ENCODE measurements at places on chromosomes 2 and 18.

- no peak for DNase-seq
Measured at GRCh38 chr2:158174495-158174894, 72.8 kb downstream of the UPP2 start.

- DNase-seq = no peak
Measured at GRCh38 chr2:138107288-138107687, 143.0 kb downstream of the HNMT start.

GRCh38 chr2:218979846-218980734, 4.9 kb downstream of the FEV start:
- peak; percentile 90 for DNase-seq

DNA sequence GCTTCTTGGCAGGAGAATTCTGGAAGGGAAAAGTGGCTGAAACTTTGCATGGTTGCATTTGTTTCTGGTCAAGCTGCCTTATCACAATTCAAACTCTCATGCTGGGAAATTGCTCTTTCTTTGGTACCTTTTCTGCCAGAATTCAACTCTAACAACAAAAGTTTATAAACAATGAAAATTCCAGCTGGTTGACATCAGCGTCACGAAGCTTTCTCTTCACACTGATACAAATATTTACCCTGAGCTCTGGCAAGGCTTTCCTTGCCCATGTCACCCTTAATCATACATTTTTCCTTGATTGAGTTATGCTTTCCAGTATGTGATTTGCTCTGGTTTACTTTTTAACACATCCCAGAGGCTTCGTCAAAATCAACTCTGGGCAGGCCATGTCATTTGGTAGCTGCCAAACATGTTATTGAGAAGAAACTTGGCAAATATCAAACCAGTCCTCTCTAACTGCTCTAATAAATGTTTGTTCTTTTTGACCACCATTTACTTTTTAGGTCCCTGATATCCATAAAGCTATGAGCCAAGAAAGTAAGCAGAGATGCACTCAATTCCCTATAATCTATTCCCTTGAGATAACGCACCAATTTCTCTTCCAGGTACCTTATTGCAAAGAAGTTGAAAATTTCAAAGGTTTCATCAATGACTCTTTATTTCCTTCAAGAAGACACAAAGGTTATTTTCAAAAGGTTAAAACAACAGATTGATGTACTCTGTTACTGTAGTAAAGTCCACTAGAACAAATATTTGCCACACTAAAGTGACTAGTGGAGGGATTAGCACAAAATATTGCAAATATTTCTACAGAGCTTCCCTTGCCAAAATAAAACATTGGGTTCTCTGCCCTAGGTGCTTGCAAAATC, 1241.1 kb upstream of the ZEB2 start:
- no peak for DNase-seq

DNA sequence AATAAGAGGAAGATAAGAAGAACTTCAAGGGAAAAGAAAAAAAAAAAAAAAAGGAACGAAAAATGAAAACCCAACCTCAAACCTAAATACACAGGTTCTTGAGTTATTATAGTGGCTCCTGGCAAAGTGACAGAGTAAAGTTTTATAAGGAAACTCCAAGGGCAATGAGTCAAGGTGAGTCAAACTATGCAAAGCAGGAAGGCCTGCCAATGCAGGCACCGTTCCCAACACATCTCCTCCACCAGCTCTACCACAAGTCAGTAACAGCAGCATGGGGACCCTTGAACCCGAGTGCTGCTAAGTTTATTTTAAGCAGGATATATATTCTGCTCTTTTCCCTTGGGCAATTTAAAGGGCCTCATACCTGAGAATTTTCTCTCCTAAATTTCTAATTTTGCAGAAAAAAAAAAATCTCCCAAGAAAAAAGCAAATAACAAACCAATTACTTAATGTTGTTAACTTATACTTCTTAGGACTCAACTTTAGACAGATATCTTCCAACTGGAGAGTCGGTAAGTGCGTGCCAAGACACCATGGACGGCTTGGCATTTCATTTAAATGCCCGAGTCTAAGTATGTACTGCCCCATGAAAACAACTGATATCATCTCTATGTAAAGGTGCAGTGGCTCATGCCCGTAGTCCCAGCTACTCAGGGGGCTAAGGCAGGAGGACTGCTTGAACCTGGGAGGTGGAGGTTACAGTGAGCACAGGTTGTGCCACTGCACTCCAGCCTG, 75.7 kb upstream of the TFCP2L1 start:
- DNase-seq = no peak

DNA sequence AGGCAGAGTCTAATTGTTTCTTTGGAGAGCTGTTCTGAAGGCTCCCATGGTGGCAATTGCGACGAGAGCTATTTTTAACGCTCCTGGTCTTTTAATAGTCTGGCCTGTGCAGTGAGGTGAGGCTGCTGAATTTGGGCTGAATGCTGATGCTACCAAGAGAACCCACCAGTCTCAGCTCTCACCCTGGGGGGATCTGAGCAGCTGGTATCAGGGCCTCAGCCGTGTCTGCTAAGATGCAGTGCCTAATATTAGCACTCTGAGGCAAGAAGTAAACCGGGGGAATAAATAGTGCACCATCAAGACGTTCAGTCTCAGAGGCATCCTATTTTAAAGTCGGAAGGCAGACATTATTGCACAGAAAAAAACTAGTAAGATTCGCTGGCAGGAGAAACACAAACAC, 214.8 kb upstream of the PID1 start:
- DNase-seq = no peak

DNA sequence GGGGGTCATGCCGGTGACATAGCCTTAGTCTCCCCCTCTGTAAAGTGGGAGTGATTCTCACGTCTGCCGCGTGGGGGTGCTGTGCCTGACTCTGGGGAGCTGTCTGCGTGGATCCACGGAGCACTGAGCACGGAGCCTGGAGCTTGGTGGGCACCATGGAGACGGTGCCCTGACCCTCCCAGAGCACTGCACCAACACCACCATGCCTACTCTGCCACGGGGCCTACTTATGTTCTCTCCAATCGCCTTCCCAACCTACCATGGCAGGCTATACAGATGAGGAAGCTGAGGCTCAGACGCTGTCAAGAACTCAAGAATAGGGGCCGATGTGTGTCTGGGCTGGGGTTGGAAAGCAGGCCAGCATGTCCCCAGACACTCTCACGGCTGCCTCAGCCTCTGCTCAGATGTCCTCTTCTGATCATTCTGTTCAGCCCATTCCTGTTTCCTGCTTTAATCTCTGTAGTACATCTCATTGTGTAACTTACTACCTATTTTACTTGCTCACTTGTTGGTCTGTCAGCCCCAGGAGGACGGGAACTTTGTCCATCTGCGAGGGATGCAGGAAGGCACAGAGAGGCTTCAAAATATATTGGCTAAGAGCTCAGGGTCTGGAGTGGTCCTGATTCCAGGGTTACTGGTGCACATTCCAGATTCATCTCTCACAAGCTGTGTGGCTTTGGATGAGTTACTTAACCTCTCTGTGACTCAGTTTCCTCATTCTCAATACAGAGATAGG, 168.1 kb upstream of the HS6ST1 start:
- no peak for DNase-seq

DNA sequence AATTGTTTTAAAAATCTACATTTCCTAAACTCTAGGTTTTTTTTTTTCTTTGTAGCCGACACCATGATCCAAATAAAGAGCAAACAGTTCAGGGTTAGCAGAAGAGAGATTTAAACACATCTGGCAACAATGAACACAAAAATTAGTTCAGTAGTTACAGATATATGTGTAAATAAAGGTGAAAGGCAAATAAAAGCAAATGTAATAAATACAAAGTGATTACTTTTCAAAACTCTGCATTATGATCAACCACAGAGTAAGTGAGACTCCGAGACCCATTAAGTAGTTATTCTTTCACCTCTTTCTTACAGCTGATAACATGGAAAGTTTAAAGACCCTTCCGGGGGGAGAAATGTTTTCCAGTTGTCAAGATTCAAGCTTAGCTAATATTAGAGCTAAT, 716 bp downstream of the CALCRL start:
- no peak for DNase-seq

- DNase-seq = no peak
Measured at GRCh38 chr2:199734011-199734410, 117.0 kb downstream of the FTCDNL1 start.

DNA sequence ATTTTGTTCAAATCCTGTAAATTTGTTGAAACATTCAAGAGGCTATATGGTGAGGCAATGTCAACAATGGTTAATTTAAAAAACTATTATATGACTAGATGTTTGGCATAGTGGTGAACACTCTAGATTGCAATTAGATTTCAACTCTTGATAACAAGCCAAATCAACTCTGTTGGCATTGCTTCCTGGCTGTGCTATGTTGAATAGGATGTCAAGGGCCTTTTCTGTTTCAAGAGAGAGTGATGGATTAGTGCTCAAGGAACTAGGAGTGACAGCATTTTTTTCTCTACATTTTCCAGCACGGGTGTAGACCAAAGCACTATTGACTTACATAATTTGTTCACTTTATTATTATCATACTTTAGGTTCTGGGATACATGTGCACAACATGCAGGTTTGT, 172.4 kb upstream of the KCNH7 start:
- DNase-seq = no peak

DNA sequence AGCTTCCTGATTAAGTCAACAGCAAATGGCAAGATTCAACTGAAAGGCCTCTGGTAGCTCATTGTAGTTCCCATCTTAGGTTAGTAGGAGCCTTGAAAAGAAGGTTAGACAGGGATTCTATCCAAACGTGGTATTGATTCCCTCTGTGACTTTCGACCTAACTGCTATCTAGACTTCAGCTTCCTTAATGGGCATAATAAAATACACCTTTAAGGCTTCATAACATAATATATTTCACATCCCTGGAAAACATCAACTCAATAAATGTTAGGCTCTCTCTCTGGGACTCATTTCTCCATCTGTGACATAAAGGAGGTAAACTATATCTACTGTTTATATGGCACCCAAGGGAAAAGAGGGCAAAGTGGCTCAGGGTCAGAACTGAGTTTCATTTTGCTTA, 60.9 kb downstream of the STK39 start:
- DNase-seq = no peak

DNA sequence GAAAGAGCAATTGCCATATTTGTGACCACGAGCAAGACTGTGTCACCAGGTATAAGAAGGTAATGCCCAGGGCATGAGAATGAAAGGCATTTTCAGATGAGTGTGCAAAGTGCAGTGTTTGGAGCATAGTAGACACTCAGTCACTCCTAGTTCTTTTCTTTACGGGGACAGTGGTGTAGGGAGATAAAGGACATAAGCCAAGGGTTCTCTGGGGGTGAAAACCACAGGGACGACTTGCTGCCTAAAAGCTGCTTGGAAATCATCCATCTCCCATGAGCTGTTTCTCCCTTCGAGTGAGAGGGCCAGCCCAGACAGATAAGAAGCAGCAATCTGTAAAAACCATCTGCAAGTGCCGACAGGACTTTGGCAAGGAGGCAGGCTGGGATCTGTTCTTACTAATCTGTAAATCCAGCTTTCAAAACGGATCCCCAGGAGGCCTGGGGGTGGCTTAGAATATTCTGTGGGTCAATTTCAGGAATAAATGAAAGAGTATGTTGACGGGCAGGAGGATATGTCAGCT, 221.6 kb downstream of the LPIN1 start:
- no peak for DNase-seq

DNA sequence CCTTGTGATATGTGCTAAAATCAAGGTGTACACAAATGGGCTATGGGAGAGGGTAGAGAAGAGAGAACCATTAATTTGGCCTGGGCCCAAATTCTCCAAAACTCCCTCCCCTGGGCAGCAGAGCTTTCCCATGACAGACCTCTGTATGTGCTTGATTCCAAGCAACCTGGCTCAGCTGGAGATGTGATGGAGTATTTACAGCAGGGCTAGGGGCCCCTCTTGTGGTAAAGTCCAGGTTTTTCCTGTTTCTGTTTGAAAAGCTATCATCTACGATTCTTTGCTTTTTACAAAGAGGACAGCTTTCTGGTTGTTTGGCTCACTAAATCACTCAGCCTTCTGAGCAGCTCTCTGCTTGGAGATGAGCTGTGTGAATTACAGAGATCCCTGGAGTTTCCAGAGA, 40.3 kb downstream of the KCNS3 start:
- DNase-seq = no peak

DNA sequence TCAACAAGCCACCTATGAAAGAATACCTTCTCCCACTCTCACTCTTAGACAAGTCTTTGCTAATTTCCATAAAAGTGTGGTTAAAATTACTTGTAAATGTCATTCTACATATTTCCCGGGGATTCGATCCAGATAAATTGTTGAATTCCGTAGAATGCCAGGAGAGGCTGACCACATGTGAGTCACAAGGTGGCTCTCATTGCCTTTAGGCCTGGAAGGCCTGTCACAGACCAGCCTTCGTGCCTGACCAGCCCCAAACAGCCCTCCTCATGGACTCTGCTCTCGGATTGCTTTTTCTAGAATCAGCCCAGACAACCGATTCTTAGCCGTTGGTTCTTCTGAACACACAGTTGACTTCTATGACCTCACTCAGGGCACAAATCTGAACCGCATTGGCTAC, 86.0 kb downstream of the RTN4 start:
- no peak for DNase-seq

DNA sequence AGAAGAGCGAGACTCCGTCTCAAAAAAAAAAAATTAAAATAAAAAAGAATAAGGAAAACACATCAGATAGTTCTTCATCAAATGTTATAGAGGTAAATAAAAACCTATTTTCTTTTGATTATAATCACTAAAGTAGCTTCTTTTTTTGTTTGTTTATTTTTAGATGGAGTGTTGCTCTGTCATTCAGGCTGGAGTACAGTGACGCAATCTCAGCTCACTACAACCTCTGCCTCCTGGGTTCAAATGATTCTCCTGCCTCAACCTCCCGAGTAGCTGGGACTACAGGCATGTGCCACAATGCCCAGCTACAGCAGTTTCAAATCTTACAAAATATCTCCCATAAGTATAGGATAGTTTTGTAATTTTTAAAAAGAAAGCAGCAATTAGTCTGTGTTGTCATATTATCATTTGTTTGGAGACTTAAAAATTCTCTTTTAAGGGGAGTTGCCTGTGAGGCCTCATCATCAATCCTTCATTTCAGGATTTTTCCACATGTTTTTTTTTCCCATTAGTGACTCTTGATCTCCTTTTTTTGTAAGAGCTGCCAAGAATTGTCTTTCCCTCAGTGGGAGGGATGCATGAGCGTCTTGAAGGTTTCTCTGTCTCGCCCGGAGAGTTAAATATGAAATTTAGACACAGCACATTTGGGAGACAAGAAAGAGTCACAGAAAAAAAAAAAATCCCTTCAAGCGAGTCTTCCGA, 275.9 kb downstream of the CDCA7 start:
- no peak for DNase-seq

GRCh38 chr18:78683191-78684010, 296.2 kb upstream of the SALL3 start:
- no peak for DNase-seq

DNA sequence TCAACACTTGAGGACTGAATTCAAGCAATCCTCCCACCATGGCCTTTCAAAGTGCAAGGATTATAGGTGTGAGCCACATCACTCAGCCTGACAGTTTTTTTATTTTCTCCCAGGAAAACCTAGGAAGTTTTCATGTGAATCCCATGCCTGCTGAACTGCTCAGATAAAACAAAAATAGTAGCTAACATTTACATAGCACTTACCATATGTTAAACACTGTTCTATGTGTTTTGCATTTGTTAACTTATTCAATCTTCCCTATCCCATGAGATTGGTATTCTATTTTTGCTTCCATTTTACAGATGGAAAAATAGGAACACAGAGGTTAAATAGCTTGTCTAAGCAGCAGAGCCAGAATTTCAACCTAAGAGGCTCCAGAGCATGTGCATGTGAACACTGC, 157.4 kb upstream of the KCTD1 start:
- no peak for DNase-seq

Measured in mucosa of descending colon (tissue), 3 donors.